Right kidney (tissue), 9 donors: ENCODE measurements at places on chromosomes 4 and X.

GRCh38 chr4:130336585-130337217 is 1240.7 kb downstream of the C4orf33 start:
- no peak for DNase-seq

DNA sequence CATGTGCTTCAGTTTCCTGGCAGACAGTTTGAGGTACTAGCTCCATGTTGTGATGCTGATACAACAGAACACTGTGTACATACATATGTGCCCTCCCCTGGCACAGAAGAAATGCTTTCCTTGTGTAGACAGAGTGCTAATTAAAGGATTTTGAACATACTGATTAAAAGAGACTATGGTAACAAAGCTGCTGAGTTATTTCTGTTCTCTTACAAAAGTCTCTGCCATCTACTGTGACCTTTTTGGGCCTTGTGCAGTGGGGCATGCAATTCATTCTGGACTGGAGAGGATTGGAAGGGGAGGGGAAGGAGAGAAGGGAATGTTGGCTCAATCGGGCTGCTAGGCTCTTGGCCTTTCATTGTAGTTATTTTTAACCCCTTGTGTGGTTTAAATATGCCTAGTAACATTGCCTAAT is 6.0 kb downstream of the PDLIM5 start:
- peak; percentile 47 for DNase-seq

- no peak for DNase-seq
These were observed 67.7 kb downstream of the DGKK start for GRCh38 chrX:50402886-50403285.

DNA sequence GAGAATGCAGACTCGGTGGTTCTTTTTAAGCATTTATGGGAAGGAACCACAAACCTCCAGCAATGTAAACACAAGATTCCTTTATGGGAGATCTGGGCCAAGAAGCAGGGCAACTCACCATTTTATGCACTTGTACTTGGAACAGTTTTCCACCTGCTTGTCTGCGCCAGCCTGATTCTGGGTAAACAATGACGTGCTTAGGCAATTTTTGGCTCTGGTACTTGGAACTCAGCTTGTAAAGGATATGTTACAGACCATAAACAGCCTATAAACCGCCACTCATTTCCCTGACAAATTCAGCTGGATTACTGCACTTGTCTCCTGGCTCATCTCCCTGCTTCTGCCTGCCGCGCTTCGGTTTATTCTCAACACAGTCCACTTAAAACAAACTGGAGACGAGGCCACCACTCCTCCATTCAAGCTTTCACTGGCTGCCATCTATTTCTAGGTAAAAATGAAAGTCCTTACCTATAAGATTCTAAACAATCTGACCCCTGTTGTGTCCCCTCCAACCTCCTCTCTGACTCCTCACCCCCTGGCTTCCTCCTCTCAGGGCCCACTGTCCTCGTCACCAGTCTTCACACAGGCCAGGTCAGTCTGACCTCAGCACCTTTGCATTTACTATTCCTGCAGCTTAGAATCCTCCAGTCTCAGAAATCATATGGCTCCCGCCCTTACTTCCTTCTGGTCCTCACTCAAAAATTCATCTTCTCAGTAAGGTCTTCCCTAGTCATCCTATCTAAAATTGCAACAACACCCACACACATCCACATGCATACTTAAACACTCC is 205.9 kb upstream of the GALNT7 start:
- DNase-seq, result no peak

GRCh38 chr4:176011529-176011928 is 54.1 kb upstream of the WDR17 start:
- DNase-seq, result no peak

GRCh38 chrX:13279279-13280018 is 40.4 kb downstream of the ATXN3L start:
- no peak for DNase-seq

DNA sequence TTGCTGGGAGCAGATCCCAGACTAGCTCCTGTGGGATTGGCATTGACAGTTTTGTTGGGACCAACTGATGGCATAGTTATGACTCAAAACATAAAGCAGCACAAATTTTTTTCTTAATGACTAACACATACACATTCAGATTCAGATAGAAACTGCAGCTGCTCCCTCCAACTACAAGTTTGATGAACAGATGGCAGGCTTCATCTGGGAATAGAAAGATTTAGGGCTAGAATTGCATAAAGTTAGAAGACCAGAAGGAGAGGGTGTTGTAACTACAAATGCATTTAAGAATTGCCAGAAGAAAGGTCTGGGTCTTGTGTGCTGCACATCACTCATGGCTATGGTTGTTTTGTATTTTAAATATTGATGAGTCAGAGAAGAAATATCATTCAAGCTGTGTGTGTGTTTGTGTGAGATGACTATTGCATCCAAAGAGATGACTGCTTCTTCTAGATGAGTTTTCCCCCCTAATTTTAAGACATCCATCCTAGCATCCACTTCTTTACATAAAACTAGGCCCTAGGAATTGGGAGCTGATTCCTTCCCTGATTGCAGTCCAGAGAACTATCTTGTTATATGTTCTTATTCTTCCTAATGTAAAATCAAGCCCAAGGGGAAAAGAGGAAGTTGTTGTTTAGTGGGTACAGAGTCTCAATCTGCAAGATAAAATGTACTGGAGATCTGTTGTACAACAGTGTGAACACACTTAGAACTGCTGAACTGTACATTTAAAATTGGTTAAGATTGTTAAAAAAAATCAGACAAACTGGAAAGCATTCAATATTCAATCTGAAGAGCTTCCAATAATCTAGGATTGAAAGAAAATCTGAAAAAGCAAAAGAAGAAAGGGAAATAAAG is 175.1 kb downstream of the PARM1 start:
- DNase-seq, result no peak

DNA sequence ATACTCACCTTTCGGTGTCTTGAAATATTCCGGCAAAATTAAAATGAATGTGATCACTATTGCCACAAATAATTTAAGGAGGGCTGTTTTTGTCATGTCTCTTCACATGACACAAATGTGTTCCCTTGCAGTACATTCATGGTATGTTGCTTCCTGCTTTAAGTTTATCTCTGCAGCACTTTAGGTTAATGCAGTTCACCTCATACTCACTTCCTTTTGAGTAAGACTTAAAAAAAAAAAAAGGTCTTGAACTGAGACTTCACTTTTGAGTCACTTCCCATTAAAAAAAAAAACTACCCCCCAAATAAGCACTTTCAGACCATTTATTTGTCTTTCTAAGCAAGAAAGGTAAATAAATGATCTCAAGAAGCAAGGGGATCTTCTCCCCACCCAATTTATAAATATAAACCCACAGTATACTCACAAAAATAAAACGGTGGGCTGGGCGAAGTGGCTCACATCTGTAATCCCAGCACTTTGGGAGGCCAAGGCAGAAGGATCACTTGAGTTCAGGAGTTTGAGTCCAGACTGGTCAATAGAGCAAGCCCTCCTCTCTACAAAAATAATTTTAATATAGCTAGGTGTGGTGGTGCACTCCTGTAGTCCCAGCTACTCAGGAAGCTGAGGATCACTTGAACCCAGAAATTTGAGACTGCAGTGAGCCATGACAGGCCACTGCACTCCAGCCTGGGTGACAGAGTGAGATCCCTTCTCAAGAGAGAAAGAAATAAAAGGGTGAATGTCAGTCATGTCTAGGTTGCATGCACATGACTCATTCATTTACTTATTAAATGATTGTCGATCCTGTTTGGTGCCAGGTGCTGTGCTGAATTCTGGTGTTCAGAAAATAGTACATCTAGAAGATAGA is at the start of gene TMEM156:
TSS of gene TMEM156 (minus strand) at position 192 of the 868 bp plus-strand sequence. CDS start at position 96, 96 bp downstream.
- no peak for DNase-seq

- no peak for DNase-seq
These were observed 66.6 kb upstream of the ENPP6 start for GRCh38 chr4:184284336-184284690.

GRCh38 chr4:9970399-9971011 is 50.8 kb downstream of the SLC2A9 start:
- no peak for DNase-seq

- no peak for DNase-seq
These were observed 21.2 kb upstream of the GPR78 start for GRCh38 chr4:8559011-8559410.

DNA sequence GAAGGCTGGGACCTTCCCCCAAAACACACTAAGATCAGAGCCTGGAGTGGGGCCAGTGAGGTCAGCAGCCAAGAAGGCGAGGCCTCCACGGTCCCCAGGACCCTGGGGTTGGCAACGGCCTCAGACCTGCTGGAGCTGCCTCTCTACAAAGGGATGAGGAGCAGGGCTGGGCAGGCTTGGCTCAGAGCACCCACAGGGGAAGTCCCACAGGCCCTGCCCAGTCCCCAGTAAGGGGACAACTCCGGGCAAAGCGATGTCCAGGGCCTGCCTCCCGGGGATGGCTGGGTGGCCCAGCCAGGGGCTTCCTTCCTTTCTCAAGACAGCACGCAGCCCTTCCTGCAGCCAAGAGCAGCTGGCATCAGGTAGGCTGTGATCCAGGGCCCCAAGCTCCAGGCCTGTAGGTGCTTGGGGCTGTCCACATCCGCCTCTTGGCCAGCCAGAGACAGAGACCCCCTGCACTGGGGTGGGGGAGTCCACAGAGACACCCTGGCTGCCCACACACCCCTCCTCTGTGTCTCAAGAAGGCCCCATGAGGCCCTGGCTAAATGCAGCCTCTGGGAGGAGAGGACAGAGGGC is 5.7 kb downstream of the MXD4 start:
- DNase-seq, result no peak

DNA sequence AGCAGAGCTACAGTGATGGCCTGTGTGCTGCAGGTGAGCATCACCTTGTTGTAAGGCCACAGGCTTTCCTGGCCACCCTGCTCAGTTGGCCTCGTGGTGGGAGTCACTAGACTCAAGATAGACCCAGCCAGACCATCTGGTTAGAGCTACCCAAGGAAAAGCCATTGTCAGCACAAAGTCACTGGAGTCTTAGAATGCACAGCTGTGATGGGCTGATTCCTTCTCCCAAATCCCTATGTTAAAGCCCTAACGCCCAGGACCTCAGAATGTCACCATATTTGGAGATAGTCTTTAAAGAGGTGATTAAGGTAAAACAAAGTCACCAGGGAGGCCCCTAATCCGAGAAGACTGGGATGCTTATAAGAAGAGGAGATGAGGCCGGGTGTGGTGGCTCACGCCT is 173.4 kb downstream of the DHRSX start:
- no peak for DNase-seq

DNA sequence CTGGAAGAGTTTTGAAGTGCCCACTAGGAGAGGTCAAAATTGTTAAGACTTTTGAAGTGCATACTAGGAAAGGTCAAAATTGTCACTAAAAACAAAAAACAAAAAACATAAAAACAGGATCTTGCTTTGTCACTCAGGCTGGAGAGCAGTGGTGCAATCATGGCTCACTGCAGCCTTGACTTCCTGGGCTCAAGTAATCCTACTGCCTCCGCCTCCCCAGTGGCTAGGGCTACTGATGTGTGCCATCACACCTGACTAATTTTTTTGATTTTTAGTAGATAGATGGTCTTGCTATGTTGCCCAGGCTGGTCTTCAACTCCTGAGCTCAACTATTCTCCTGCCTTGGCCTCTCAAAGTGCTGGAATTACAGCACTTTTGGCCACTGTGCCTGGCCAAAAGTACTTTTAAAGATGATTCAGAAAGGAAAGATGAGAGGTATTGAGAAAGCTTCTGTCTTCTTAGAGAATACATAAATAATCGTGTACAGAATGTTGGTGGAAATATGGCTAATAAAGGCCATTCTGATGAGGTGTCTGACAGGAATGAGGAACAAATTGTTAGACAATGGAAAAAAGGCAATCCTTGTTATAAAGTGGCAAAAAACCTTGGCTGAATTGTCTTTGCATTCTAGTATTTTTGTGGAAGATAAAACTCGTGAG is 43.3 kb upstream of the STX18 start:
- DNase-seq, result no peak

DNA sequence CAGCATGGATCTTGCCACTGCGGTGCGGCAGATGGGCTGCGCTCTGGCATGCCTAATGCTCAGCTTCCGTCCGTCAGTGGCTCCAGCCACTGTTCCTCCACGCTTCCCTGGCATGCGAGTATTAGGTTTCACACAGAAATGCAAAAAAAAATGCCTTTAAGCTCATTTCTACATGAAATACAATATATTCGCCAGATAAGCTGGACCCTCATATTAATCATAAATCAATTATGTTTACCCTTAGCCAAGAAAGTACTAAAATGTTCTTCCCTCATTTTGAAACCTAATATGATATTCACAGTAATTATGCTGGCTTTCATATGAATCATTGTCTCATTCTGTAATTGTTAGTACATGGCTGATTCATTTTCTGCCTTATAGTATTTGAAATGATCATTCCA is 115.5 kb upstream of the FAM241A start:
- DNase-seq, result peak; percentile 8

DNA sequence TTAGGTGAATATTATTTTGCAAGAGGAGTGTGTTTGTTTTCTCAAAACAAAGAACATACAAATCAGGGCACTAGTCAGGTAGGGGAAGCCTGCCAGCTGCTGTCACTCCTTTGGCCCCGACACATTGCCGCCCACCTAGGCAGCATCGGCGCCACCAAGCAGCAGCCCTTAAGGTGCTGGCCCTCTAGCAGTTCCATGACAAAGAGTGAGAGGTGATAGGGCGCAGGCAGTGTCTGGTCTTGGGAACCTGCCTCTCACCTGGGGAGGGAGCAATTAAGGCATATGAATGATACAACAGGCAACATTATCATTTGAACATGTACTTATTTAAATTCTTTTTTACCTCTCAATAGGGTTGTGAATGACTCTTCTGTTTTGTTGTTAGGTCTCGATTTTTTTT is 135.1 kb downstream of the PLS3 start:
- no peak for DNase-seq

- DNase-seq, result no peak
These were observed 45.0 kb downstream of the NAF1 start for GRCh38 chr4:163121689-163122088.

DNA sequence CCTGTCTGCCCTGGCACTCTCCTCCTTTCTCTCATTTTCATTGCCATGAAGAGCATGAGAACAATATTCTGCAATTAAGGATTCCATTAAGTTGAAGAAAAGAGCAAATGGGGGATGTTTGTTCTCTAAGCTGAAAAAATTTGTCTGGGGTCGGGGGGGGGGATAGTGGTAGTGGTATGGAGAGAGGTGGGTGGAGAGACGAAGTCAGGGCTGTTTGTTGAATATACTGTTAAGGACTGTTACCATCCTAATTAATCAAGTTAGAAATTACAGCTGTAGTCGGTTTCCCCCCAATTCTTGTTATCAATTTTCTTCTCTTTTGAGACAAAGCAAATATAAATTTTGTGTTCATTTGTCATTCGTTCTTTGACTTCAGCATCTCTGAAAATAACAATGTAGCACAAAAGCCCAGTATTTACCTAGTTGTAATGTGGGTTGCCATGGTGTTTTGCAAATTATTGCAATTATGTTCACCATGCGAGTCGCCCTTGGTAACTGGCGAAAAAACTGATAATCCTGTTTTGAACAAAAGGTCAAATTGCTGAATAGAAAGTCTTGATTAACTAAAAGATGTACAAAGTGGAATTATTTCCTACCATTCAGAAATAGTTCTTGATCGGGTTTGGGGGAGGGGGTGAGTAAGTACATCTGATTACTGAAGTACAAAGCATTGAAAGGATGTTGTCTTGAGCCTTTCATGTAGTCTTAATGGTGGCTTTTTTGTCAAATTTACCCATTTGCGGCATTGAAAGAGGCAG is 139.1 kb downstream of the ARX start:
- DNase-seq, result no peak
